Stimulated activated CD8-positive, alpha-beta memory T cell treated with anti-CD3 and anti-CD28 coated beads, Interleukin-15, amount 100 ng/mL, for 48 hours (primary cell): ENCODE measurements at places on chromosomes 6 and 20.

DNA sequence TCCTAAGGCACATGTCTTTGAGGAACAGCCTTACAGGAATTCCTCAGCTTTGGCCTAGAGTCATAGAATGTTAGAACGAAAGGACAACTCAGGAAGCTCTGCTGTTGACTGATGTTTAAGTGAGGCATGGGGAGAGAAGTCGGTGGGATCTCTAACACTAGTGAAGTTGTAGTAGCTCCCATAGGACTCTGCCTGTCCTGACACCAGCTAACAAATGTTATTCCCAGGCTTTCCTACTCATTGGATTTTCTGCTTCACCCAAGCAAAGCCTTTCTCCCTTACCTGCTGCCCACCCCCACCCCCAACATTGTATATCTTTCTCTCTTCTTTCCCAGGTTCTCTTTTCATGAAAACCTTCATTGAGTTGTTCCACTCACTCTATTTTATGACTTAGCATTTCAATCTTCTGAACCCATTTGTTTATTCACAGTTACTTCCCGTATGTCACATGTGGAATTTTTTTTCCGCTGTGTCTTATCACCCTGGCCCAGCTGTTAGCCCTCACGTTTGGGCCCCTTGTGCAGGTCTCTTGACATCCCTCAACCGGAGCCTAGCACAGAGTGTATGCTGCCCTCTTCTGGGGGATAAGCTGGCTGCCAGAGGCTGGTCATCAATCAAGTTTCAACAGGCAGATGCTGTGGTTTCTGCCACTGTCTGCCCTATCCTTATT is 39.2 kb upstream of the RNF8 start:
- DNase-seq, result peak; percentile 16

DNA sequence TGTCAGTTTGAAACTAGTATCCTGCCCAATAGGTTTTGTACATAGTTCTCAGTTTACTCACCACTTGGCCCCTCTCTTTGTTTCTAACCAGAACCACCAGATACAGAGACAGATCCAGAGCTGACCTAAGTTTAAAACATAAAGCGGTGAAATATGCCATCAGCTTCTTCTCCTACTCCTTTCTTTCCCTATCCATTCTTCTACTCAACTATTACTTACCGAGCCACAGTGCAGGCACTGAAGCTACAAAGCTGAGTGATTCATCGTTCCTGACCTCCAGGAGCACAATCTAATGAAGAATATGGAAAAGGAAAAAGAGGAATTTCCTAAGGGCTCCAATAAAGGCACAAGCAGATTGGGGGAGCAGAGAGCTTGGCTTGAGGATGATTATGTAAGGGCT is 286.0 kb downstream of the FOXC1 start:
- DNase-seq, result no peak

DNA sequence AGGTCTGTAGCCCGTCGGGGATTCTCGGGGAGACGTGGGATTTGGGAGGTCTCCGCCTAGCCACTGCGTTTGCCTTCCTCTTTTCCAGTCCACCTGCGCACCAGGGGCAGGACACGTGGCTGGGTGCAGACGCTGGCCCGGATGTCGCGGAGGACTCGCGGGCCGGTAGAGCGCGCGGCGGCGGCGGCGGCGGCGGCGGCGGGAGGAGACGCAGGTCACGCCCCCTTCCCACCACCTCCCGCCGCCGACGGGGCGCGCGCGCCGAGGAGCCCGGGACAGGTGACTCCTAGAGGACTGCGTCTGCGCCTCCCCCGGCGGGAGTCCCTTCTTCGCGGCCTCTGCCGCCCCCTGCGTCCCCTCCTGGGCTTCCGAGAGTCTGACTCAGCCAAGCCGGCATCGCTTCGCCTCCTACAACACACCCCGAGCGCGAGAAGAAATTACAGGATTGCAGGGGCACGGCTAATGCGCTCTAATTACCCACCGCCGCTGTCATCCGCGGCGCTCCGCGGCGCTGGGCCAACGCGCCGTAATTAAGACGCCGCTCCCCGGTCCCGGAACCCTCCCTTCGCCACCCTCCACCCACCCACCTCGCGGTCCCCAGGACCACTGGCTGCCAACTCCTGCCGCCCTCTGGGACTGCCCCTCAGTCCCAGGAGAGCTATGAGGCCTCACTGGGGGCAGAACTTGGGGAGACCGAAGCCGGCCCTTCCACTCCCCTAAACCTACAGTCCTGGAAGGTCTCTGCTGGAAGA is 124.5 kb downstream of the MRPL14 start:
- DNase-seq, result peak; percentile 57

GRCh38 chr20:51420805-51421204 is 121.7 kb downstream of the NFATC2 start:
- DNase-seq, result no peak

- no peak for DNase-seq
These were observed 29.8 kb downstream of the TPD52L1 start for GRCh38 chr6:125183391-125183790.

DNA sequence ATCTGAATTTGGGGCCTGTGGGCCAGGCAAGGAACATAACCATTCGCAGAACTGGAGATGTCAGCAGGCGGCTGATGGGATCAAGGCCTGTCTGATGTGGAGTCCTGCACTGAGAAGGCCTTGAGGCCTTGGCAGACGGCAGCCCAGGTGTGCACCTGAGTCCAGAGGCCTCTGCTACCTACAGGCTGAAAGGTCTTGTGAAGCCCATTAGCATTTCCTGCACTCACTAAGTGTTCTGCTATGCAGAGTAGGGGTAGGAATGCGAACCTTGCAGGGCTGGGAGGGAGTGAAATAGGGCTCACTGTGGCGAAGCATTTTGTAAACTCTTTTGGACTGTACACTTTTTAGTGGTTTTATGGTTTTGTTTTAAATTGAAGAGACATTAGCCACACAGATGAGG is 48.3 kb upstream of the RNF24 start:
- DNase-seq, result no peak

DNA sequence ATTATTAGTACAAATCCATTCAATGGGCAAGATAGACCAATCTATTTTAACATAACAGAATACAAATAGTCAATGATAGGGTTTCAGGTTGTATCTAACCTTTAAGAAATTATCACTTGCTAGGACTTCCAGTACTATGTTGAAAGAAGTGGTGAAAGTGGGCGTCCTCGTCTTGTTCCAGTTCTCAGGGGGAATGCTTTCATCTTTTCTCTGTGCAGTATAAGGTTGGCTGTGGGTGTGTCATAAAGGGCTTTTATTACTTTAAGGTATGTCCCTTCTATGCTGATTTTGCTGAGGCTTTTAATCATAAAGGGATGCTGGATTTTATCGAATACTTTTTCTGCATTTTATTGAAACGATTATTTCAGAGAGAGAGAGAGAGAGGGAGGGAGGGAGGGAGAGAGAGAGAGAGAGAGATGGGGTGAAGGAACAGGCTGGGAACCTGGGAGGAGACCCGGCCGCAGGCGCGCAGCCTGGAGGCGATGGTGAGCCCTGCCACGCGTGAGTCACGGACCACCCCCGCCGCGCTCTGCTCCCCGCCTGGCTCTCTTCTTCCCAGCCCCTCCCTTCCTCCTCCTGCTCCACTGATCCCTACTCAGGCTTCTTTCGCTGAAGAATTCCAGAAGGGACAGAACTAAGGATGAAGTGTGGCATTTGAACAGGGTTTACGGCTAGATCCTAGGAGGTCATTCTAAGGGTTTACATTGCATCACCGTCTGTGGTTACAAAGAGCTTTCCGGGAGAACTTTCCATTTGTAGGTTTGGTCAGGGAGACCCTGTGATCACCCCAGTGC is 45.5 kb upstream of the HLA-E start:
- no peak for DNase-seq

- no peak for DNase-seq
These were observed 140.3 kb upstream of the LAMP5 start for GRCh38 chr20:9374072-9374471.

DNA sequence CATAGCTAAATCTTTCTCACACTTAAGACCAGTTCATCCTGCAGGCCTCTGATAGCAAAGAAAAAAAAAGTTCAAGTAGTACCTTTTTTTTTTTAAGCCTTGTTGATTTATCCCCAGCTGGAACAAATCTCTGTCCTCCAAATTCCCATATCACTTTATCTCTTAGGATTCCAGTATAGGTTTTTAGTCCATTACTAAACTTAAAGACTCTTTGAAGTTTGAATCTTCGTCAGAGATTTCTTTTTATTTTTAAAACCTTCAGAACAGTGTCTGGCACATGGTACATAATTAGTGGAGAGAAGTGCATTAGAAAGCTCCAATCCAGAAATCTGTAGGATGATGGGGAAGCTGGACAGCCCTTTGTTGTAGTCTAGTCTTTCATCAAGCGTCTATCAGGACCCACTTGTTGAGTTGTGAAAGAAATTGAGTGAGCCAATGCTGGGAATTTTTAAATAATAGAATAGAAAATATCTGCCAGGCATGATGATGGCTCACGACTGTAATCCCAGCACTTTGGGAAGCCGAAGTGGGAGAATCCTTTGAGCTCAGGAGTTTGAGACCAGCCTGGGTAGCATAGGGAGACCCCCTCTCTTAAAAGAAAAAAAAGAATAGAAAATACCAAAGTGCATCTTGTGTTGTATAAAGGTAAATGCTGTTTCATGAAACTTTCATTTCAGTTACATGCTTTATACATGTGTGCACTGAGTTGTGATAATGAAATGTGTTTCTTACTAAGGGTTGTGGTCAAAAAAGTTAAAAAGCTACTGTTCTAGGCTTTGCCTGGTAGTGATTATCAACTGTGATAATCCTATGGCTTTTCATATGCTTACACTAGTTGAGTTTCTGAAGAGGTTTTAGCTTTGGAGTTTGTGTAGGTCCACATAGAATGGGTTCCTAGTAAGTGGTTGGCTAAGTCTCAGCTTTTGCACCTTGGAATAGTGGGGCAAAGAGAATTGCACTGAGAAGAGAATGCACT is 3.2 kb downstream of the NFYA start:
- no peak for DNase-seq

DNA sequence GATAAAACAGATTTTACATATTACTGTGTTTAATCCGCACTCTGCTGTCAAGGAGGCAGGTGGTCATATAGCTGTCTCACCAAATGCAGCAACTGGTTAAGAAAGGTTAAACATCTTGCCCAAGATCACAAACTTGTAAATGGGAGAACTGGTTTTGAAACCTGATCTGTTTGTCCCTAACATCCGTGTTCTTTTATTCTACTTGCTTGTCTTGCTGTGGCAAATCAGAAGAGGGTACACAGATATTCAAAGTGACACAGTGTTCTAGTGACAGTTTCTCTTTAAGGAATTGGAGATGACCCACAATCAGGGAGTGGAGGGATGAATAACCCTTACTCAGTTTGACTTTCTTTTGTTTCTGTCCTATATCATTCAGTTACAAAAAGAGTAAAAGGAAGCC is 83.0 kb upstream of the SGK1 start:
- DNase-seq, result no peak

DNA sequence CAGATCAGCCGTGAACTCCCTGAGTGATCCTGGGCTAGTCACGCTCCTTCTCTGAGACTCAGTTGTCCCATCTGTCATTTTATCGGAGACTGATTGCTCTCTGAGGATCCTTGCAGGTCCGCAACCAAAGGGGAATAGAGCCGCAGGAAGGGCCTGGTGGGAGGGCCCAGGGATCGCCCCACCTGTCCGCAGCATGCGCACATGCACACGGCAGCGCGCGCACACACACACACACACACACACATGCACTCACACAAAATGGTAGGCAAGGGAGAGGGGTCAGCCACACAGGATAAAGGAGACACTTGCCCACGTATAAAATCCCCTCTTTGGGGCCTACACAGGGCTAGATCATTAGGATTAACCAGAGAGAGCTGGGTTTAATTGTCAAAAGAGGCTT is 95.6 kb upstream of the FOXP4 start:
- no peak for DNase-seq

GRCh38 chr6:114042267-114043016 is 71.5 kb upstream of the HDAC2 start:
- no peak for DNase-seq

DNA sequence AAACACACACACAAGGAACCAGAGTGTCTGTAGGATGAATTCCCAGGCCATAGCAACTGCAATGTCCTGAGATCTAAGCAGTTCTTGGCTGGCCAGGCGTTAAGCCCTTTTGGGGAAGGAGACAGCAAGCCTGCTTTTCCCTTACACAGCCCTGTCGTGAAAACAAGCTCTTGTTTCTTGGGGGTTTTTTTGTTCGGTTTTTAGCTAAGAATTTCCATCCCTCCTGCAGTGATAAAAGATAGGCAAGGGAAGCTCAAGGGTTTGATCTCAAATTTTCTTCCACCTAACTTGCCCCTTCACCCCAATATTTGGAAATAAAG is 1.5 kb downstream of the TNFRSF21 start:
- no peak for DNase-seq

GRCh38 chr6:138467901-138468300 is 31.4 kb downstream of the NHSL1 start:
- DNase-seq, result no peak

DNA sequence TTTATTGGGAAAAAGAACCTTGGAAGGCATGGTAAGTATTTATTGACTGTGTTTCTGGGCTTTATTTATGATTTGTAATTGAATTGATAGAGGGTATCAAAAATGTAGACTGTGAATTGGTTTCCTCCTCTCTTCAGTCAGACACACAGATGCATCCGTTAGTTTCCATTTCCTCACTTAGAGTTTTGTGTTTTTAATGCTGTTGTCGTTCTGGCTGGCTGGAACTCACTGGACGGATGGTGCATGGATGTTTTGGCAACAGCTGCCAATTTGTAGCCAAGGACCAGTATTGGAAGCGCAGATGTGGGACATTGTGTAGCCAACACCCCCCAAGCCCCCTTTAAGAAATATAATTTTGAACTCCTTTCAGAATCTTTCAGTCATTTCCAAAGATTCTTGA is 134.5 kb downstream of the JARID2 start:
- no peak for DNase-seq

DNA sequence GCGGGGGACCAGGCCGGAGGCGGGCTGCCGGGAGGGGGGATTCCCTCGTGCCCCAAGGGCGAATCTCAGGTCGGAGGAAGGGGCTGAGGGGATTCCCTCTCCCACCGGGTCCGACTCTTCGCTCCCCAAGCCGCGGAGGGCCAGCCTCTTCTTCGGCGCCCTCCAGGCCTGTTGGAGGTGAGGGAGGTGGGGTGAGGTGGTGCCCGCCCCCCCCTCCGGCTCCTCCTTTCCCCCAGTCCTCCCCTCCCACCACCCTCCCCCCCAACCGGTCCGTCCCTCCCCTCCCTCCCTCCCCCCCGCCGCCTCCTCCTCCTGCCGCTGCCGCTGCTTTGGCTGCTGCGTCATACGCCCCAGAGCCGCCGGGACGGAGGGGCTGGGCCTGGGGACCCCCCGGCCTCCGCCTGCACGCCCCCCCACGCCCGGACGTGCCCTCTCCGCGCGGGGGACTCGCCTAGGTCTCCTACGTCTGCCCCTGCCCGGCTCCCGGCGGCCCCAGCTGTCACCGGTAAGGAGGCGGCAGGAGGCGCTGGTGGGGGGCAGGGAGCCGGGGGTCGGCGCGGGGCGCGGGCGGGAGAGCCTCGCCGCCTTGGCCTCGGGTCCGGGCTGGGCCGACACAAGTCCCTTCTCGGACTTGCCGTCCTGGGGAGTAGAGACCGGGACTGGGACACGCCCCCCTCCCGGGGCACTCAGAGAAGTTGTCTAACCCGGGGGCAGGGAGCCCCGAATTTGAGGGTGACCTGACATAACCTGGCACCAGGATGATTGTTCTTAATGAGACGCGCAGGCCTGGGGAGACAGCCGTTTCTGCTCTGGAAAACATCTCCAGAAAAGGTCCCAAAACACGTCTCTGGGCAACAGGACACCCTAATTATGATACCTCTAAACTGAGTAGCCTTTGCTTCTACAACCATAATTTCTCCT is at the start of gene PHF1:
Gene PHF1, plus strand, starts transcription at position 304 of the 921 bp plus-strand sequence. CDS start 1,250 bp downstream, outside the sequence.
- DNase-seq, result no peak
